ENCODE measurements at places on chromosomes 6 and 20.

GRCh38 chr6:55868771-55869479 is 6.5 kb downstream of the BMP5 start:
- DNase-seq = no peak
- no peak overlapping the region for H3K27ac ChIP-seq
- 0 out of 2 replicates have a peak, but pooled peaks cover 3% of the 10 kb centered on the region for H3K4me1 ChIP-seq
- H3K27me3 ChIP-seq = no peaks in the 10 kb centered on the region
- no peaks in the 10 kb centered on the region for H3K36me3 ChIP-seq
- no peak overlapping the region for H3K4me3 ChIP-seq

GRCh38 chr6:80457439-80457933 is 351.0 kb downstream of the BCKDHB start:
- H3K27ac ChIP-seq = no peak overlapping the region
- H3K4me3 ChIP-seq = no peak overlapping the region
- peaks cover 17% of the 10 kb centered on the region for H3K36me3 ChIP-seq
- no peak for DNase-seq
- no peaks in the 10 kb centered on the region for H3K27me3 ChIP-seq

- H3K36me3 ChIP-seq = no peaks in the 10 kb centered on the region
- H3K27ac ChIP-seq = no peak overlapping the region
- H3K4me3 ChIP-seq = no peak overlapping the region
- peaks cover 32% of the 10 kb centered on the region for H3K4me1 ChIP-seq
These were observed 39.8 kb upstream of the SLCO4A1 start for GRCh38 chr20:62602550-62602949.

DNA sequence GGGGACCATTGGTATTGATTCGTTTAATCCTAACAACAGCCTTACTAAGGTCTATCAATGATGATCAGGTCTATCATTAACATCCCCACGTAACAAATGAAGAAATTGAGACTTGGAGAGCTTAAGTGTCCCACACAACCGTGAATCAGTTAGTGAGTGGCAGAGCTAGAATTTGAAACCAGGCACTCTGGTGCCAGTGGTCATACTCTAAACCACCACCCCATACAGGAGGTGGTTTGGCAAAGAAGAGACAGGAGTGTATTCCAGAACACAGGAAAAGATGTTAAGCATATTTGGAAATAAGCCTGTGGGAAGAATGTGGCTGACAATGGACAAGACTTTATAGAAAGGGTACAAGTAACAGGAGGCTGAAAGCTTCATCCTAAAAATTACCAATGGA is 35.7 kb upstream of the MARCKS start:
- no peaks in the 10 kb centered on the region for H3K4me1 ChIP-seq
- no peak overlapping the region for H3K4me3 ChIP-seq
- no peaks in the 10 kb centered on the region for H3K36me3 ChIP-seq
- H3K27ac ChIP-seq = no peak overlapping the region
- H3K27me3 ChIP-seq = peaks cover 6% of the 10 kb centered on the region

DNA sequence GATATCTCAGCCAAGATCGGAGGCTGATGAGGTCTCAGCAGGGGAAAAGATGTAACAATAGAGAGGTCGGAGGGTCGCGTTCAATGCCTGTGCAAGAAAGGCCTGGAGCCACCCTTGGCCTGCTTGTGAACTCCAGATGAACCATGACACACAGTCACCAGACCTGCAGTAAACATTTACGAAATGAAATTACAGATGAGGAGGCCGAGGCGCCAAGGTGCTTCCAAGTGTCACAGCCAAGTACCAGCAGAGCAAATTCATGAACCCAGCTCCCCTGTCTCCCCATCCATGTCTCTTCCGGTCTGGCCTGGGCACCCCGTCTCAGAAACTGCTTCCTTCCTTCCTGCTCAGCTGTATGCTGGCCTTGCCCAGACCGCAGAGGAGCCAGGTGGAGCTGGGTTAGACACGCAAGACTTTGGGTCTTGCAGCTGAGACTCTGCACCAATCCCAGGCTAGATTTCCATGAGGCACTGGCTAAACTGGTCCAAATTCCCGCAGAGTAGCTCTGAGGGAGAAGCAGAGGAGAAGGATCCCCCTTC is 48.1 kb downstream of the CHMP4B start:
- DNase-seq = no peak
- H3K36me3 ChIP-seq = peaks cover 9% of the 10 kb centered on the region
- no peak overlapping the region for H3K4me3 ChIP-seq
- peak overlapping the region; percentile 71 for H3K27ac ChIP-seq
- peaks cover 12% of the 10 kb centered on the region for H3K4me1 ChIP-seq

- DNase-seq = no peak
- no peaks in the 10 kb centered on the region for H3K27me3 ChIP-seq
- H3K36me3 ChIP-seq = no peaks in the 10 kb centered on the region
- no peak overlapping the region for H3K4me3 ChIP-seq
These were observed 7.1 kb downstream of the SPINT3 start for GRCh38 chr20:45508068-45508886.

DNA sequence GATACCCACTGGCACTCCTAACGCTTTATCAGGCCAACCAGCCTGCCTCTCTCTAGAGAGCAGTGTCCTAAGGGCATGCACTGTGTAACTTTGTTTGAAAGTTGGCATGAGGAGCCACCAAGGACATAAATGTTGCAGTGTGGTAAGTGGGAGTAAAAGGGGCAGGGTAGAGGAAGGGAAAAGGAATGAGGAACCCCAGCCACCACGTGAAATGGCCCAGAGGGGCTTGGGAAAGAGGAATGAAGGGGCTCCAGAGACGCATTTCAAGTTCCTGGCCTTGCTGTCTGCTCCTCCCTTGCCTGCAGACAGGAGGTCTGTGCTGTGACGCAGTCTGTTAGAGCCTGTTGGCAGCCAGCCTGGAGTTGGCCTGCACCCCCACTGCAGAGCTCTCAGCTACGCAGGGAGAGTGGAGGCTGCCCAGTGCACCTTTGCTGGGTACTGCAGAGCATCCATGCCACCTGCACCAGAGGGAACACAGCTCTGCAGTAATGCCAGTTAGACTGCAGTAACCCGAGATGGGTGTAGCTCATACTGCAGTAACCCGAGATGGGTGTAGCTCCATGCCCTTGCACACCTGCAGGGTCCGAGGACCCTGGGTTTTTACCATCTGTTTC is 86.8 kb upstream of the SNAP25 start:
- no peaks in the 10 kb centered on the region for H3K36me3 ChIP-seq
- H3K4me1 ChIP-seq = peaks cover 31% of the 10 kb centered on the region
- peak; percentile 24 for DNase-seq
- H3K4me3 ChIP-seq = no peak overlapping the region
- no peak overlapping the region for H3K27ac ChIP-seq

DNA sequence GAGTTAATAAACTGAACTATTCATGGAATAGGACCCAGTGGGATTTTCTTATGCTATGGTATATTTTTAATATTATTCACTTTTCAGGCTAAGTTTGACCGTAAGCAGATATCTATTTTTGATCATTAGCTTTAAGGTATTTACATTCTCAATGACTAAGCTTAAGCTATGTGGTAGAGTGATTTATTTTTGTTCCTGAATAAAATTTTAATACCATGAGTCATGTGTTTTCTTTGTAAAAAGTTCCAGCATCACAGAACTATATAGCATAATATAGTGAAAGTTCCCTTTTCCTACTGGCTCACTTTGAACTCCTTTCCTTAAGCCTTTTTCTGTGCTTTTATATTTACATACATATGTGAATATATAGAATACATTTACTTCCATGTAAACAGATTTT is 75.8 kb downstream of the BCKDHB start:
- no peak overlapping the region for H3K4me3 ChIP-seq
- H3K27me3 ChIP-seq = no peaks in the 10 kb centered on the region
- H3K27ac ChIP-seq = no peak overlapping the region
- peaks cover 19% of the 10 kb centered on the region for H3K4me1 ChIP-seq
- no peak for DNase-seq
- no peaks in the 10 kb centered on the region for H3K36me3 ChIP-seq

DNA sequence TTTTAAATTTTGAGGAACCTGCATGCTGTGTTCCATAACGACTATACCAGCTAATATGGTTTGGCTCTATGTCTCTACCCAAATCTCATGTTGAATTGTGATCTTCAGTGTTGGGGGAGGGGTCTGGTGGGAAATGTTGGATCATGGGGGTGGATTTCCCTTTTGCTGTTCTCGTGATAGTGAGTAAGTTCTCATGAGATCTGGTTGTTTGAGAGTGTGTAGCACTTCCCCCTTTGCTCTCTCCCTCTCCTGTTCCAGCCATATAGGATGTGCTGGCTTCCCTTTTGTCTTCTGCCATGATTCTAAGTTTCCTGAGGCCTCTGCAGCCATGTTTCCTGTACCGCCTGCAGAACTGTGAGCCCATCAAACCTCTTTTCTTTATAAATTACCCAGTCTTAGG is 61.8 kb upstream of the NEDD9 start:
- no peak overlapping the region for H3K4me3 ChIP-seq
- H3K27me3 ChIP-seq = no peaks in the 10 kb centered on the region
- peaks cover 7% of the 10 kb centered on the region for H3K4me1 ChIP-seq
- no peak for DNase-seq
- no peak overlapping the region for H3K27ac ChIP-seq
- H3K36me3 ChIP-seq = peaks cover 5% of the 10 kb centered on the region

DNA sequence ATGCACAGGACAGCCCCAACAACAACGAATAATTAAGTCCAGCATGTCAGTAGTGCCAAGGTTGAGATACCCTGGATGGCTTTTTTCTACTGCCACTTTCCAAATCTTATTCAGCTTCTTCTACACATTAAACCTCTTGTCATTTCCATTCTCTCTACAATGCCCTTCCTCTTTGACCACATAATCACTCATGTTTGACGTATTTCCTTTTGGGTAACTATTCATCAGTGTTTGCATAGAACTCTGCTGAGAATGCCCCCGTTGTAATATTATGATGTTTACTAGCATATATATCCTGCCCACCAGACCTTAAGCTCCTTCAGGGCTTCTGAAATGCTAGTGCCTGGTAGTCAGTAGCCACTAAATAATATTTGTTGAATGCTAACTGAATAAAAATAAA is 515.3 kb upstream of the RNF217 start:
- H3K4me1 ChIP-seq = no peaks in the 10 kb centered on the region
- no peaks in the 10 kb centered on the region for H3K36me3 ChIP-seq
- no peaks in the 10 kb centered on the region for H3K27me3 ChIP-seq
- DNase-seq = no peak
- no peak overlapping the region for H3K27ac ChIP-seq
- H3K4me3 ChIP-seq = no peak overlapping the region

DNA sequence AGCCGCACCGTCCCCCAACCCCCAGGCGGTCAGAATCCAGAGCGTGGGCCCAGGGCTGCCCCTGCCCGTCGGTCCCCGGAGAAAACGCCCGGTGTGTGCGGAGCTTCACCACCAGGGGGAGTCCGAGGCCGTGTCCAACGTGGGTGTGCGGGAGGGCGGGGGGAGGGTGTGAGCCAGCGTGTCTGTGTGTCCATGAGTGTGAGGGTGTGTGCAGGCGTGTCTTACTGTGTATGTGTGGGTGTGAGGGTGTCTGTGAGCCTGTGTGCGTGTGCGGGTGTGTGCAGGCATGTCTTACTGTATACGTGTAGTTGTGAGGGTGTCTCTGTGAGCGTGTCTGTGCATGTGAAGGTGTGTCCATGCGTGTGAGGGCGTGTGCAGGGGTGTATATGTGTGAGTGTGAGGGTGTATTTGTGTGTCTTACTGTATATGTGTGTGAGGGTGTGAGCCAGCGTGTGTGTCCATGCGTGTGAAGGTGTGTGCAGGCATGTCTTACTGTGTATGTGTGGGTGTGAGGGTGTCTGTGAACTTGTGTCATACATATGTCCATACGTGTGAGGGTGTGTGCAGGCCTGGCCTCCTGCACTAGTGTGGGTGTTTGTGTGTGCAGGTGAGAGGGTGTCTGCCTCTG is 24.6 kb upstream of the GATA5 start:
- peak; percentile 88 for DNase-seq
- H3K4me1 ChIP-seq = peaks cover 3% of the 10 kb centered on the region
- H3K36me3 ChIP-seq = no peaks in the 10 kb centered on the region
- H3K27ac ChIP-seq = peak overlapping the region; percentile 0
- H3K4me3 ChIP-seq = no peak overlapping the region

DNA sequence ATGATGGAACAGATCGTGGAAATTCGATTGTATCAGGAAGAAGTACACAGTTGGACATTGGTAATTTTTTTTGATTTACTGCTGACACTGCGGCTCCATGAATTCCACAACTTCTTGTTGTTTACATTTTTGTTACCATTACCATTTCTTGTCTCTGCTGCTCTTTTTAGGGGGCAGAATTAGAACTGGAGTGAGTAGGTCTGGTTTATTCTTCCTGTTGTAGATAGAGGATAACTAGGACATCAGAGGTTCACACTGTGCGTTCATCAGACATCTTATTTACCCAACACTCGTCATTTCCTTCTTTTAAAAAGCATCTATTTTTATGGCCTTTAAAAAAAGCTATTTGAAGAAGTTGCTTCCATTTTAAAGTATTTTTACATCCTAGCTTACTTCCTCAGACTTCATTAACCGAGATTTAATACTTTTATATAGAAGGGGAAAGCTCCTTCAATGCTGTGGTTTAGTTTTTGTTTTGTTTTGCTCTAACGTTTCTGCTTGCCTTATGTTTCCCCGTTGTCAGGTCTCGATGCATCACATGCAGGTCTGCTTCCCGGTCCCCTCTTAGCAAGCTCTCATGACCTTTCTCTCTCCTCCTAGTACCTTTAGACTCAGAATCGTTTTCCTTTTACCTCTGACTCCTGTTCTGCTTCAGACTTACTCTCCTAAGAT is 139.1 kb downstream of the ARID1B start:
- H3K27ac ChIP-seq = peak overlapping the region; percentile 71
- DNase-seq = no peak
- H3K27me3 ChIP-seq = no peaks in the 10 kb centered on the region
- peaks cover 69% of the 10 kb centered on the region for H3K4me1 ChIP-seq
- H3K36me3 ChIP-seq = no peaks in the 10 kb centered on the region
- no peak overlapping the region for H3K4me3 ChIP-seq

DNA sequence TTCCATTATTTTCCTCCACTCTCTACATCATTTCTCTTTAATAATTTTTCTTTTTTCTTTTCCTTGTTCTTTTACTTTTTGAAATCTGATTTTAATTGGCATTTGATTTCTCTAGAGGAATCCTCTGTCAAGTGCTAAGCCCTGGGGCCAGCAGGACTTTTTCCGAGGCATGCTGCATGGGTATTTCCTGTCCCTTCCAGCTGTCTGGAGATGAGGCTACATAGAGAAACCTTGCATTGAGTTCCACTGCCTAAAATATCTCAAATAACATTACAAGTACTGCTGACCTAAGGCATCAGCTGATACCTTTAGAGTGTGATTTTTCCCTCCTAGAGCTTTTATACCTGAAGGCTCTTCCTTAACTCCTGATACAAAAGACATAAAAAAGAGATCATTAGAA is 6.2 kb downstream of the RNF217 start:
- peaks cover 30% of the 10 kb centered on the region for H3K4me1 ChIP-seq
- no peak for DNase-seq
- no peak overlapping the region for H3K4me3 ChIP-seq
- 0 out of 2 replicates have a peak overlapping the region, but pooled peaks have one; percentile 50 for H3K27ac ChIP-seq

- H3K27me3 ChIP-seq = no peaks in the 10 kb centered on the region
- H3K36me3 ChIP-seq = peaks cover 5% of the 10 kb centered on the region
- H3K27ac ChIP-seq = no peak overlapping the region
- no peak for DNase-seq
These were observed 83.7 kb downstream of the FYN start for GRCh38 chr6:111789598-111789997.

GRCh38 chr6:17413313-17413750 is 19.9 kb downstream of the CAP2 start:
- H3K4me3 ChIP-seq = no peak overlapping the region
- peaks cover 19% of the 10 kb centered on the region for H3K4me1 ChIP-seq
- peaks cover 24% of the 10 kb centered on the region for H3K36me3 ChIP-seq
- H3K27ac ChIP-seq = no peak overlapping the region
- no peak for DNase-seq
